Stimulated activated CD8-positive, alpha-beta memory T cell treated with anti-CD3 and anti-CD28 coated beads, Interleukin-4, amount 100 ng/mL, for 1 hour (primary cell): ENCODE measurements at places on chromosomes 4 and X.

GRCh38 chr4:75848891-75849290 is 53.4 kb downstream of the PPEF2 start:
- no peak for DNase-seq

GRCh38 chr4:14539246-14539645 is 463.0 kb upstream of the CPEB2 start:
- DNase-seq, result no peak

DNA sequence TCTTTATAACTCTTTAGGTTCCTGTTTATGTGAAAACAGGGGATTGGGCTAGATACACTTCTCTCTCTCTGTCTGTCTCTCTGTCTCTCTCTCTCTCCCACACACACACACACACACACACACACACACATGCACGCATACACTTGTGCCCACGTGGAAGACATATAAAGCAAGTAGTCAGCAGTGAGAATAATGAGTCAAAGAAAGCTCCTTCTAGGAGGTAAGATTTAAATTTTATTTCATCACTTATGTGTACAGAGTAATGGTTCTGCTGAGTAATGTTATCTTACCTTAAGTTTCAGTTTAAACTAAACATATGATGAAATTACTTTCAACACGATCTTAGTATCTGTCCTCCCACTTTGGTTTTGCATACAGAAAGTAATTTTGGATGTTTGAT is 243.0 kb upstream of the TEX13A start:
- no peak for DNase-seq

- no peak for DNase-seq
Measured at GRCh38 chr4:158995965-158996364, 106.9 kb upstream of the RAPGEF2 start.

DNA sequence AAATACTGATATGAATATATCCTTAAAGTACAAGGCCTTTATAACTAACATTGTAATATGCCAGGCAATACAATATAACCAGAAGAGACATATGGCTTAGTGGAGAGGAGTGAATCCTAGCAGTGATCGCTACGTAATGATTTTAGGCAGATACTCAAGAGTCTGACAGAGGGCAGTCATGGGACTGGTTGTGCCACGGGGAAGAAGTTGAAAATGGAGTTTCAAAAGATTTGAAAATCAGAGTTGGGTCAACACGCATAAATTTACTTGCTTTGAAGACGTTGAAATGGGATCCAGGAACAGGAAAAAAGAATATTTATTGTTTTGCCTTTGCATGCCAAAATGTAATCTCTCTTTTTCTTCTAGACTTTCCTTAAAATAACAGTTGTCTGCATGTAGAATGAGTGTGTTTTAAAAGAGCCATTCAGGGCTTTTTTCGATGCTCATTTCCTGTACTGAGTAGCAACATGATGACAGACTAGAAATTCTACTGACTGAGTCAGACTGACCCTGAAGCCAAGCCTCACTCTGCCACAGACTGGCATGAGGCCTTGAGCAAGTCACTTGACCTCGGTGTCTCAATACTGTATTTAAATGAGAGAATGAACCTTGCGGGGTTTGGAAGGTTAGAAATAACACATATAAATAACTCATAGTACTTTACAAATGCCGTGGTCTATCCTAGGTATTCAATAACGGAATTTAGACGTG is 8.1 kb upstream of the SMS start:
- no peak for DNase-seq

GRCh38 chrX:118211891-118212816 is 95.5 kb upstream of the KLHL13 start:
- no peak for DNase-seq

GRCh38 chrX:103831803-103832544 is at the start of gene RAB9B:
Gene RAB9B (minus strand): TSS chrX:103832257. CDS start chrX:103825784, 6,473 bp downstream.
- no peak for DNase-seq

DNA sequence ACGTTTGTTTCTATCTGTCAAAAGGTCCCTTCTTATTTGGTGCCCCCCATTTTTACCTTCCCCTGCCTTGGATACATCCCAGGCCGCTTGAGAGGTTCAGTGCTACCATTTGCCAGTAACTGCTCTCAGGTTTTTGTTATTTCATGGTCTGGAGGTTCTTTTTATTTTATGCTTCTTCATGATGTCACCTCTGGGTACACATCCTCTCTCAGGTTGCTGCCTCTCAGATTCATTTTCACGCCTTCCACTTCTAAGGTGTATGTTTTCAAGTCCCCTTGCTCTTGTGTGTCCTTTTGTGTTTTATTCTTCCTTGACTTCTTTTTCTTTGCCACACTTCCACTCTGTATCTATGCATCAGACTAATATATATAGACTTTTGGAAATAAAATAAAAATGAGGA is 640.1 kb upstream of the AADAT start:
- no peak for DNase-seq
